IMR-90 (cell line): ENCODE measurements at places on chromosomes 13 and 19. TPM values are rescaled to one million over a fixed set of nuclear protein-coding genes. Genes with fewer than 3 reads are reported as not detected.

SLC10A2 gene
- total RNA-seq = not detected in 2 replicates

ZNF541 gene
- not detected in 2 replicates for total RNA-seq

RFPL4A gene
- not detected in 2 replicates for total RNA-seq

CCDC194 gene
- not detected in 2 replicates for total RNA-seq

PGLYRP2 gene
- total RNA-seq = not detected in 2 replicates

SIGLEC7 gene
- not detected in 2 replicates for total RNA-seq

ADAMTSL5 gene
- 0.83 and 0.90 TPM in 2 replicates for total RNA-seq

CD22 gene
- 0.18 TPM in 1 of 2 replicates, not detected in the other for total RNA-seq
